ENCODE measurements at places on chromosomes 3 and 15.

- peak; percentile 59 for DNase-seq
Observed at GRCh38 chr3:111917300-111917699, 58.2 kb downstream of the PHLDB2 start.

DNA sequence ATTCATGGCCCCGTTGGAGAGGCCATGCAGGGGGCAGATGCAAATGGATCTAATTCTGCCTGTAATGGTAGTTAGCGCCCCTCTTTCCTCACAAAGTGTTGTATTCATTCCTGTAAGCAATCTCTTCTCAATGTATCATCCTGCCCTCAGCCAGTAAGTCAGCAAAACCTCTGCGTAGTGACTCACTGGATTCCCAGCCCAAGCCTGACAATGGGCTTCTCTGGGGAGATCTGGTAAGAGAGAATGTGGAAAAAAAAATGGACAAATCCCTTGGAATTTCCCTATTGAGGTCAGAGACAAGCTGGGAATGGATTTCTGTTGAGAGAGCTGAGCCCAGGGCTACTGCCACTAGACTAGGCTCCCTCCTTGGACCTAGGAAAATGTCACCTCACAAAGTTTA, 25.4 kb downstream of the ADPGK start:
- peak; percentile 93 for DNase-seq

DNA sequence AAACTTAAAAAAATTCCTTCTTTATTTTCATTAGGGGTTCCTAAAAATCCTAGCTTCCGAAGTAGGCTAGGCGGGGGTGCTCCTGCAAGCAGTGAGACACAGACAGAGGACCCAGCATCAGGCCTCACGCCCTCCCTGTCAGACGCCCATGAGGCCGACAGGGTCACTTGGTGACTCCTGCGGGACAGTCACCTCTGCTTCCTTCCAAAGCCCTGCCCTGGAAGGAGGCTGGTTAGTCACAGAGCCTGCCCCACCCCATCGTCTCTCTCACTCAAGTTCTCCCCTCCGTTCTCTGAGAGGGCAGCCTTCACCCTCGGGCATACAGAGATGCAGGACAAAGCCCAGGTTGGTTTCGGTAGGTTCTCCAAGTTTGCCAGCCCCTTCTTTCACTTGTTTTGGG, 38.6 kb downstream of the EHD4 start:
- no peak for DNase-seq

DNA sequence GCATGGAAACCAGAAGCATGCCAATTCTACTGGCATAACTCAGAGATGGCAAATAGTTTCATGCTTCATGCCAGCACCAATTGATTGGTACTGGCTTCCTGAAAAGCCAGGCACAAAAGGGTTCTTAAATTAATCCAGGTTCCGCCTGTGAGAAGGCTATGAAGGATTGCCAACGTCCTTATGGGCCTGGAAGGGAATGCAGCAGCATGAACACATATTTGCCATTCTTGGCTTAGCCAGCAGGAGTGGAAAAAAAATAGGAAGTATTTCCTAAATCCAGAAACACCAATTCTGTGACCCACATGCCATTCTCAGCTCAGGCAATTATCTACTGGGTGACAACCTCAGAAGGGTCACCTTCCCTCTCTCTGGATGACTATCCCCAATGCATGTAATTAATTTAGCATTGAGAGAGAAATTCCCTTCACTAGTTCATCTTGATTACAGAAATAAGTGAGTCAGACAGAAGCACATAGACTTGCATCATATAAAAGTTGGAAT, 36.0 kb downstream of the ADAMTS9 start:
- peak; percentile 22 for DNase-seq

- DNase-seq: no peak
Observed at GRCh38 chr15:61115241-61115640, 113.9 kb downstream of the RORA start.

- no peak for DNase-seq
Observed at GRCh38 chr15:30919877-30920550, 16.3 kb downstream of the FAN1 start.

- no peak for DNase-seq
Observed at GRCh38 chr15:51736751-51737521, 519 bp downstream of the LYSMD2 start.

DNA sequence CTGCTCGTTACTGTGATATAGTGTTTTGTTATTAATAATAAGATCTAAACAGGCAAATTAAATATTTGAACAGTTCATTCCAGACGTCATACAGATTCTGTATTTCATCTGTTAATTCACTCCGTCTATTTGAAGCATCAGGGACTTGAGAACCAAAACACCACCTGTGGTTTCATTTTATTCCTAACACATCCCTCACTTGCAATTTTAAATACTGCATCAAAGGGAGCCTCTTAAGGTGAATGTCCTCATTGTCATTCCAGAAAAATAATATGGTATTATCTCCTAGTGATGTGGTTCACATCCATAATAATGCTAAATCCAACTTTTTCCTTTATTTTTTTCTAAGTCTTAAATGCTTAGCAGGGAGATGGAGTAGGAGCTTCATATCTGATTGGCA, 1390.9 kb upstream of the CADM2 start:
- DNase-seq: no peak

- DNase-seq: peak; percentile 70
Observed at GRCh38 chr15:49492830-49493229, 69.8 kb downstream of the FGF7 start.

GRCh38 chr3:26229801-26230200, 392.8 kb upstream of the LRRC3B start:
- DNase-seq: no peak

- DNase-seq: peak; percentile 32
Observed at GRCh38 chr15:52200831-52201365, 9.7 kb upstream of the GNB5 start.

DNA sequence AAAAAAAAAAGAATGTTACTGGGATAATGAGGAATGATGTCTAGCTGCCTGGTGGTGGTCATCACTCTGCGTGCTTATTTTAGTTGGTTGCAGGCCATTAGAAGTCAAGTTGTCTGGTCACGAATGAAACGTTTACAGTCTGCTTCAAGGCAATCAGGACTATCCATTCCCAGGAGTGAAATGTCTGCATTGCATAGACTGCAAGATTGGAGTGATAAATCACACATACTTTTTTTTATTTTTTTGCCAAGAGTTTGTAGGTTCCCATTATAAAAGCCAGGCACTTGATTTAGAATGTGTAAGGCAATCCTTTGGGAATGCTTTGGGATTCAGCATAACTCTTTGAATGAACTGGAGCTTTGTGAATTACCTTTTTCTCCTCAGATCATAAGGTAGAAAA, 132.3 kb downstream of the STAC start:
- DNase-seq: no peak

DNA sequence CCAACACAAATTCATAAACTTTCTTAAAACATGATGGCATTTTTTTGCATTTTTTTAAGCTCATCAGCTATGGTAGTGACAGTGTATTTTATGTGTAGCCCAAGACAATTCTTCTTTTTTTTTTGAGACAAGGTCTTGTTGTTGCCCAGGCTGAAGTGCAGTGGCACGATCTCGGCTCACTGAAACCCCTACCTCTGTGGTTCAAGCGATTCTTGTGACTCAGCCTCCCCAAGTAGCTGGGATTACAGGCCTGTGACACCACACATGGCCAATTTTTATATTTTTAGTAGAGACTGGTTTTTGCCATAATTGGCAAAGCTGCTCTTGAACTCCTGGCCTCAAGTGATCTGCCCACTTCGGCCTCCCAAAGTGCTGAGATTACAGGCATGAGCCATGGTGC, 17.3 kb upstream of the USP50 start:
- no peak for DNase-seq

- no peak for DNase-seq
Observed at GRCh38 chr3:18066899-18067582, 324.6 kb upstream of the TBC1D5 start.

DNA sequence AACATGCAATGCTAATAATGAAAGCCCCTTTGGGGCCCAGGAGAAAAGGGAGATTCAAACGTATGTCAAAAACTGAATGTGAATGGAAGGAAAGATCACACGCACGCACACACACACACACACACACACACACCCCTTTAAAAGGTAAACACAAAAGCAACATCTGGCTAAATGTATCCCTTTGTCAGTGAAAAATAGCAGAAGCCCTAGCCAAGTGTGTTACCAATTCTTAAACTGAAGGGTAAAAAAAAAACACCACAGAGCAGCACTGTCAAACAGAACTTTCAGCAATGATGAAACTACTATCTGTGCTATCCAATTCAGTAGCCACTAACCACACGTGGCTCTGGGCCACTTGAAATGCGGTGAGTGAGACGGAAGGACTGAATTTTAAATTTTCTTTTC, 4.9 kb downstream of the RFTN1 start:
- no peak for DNase-seq

- DNase-seq: no peak
Observed at GRCh38 chr3:122770521-122771202, 23.0 kb downstream of the HSPBAP1 start.

DNA sequence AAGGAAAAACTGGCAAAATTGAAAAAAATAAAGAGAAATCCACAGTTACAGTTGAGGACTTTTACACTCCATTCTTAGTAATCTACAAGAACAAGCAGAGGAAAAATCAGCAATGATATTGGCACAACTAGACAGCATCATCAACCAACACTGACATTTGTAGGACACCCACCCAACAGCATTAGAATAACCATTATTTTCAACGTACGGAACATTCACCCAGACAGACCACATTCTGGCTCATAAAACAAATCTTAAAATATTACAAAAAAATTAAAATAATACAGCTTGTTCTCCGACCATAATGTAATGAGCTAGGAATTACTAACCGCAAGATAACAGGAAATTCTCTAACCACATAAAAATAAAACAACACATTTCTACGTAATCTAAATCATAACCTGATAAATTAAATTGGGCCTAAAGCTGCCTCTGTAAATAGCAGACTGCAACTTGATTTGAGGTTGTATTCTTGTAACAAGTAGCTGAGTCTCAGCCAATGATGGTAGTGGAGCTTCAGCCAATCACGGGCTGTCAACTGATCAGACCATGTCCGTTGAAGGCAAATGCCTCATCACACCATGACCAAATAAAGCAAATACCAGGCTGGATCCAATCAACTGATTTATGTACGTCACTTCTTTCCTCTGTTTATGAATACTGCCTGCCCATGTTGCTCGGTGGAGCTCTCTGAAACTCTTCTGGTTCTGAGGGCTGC, 9.2 kb downstream of the PLSCR4 start:
- DNase-seq: peak; percentile 64

GRCh38 chr3:42490243-42490642, 12.2 kb upstream of the VIPR1 start:
- peak; percentile 71 for DNase-seq

- DNase-seq: no peak
Observed at GRCh38 chr3:119781330-119782198, at the start of gene NR1I2. Gene NR1I2, plus strand, starts transcription at chr3:119782101.

DNA sequence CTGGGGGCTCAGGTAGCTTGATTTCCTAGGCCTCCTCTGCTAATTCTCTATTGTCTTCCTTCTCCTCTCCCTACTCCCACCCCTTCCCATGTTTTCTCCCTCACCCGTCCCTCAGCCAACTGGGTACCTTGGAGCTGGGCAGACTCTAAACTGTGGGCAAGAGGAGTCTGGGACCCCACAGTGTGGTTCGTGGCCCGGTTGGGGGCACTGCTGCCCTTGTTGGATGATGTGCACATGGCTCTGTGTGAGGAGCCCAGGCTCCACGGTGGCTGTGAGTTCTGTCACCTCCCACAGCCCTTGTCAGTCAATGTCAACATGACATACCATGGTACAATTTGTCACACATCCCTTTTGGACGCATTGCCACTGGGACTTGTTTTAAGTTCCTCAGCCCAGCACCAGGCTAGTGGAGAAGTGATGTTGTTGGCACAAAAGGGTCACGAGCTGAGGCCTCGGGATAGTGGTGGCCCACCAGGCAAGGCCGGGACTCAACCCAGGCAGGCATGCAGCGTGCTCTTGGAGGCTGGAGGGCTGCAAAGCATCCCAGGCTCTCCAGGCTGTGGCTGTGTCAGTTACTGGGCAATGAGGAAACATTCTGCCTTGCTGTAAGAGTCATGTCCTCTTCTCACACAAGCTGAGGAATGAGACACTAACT, 142.3 kb downstream of the TLE3 start:
- no peak for DNase-seq

- peak; percentile 98 for DNase-seq
Observed at GRCh38 chr3:11288786-11289637, 16.8 kb downstream of the ATG7 start.

DNA sequence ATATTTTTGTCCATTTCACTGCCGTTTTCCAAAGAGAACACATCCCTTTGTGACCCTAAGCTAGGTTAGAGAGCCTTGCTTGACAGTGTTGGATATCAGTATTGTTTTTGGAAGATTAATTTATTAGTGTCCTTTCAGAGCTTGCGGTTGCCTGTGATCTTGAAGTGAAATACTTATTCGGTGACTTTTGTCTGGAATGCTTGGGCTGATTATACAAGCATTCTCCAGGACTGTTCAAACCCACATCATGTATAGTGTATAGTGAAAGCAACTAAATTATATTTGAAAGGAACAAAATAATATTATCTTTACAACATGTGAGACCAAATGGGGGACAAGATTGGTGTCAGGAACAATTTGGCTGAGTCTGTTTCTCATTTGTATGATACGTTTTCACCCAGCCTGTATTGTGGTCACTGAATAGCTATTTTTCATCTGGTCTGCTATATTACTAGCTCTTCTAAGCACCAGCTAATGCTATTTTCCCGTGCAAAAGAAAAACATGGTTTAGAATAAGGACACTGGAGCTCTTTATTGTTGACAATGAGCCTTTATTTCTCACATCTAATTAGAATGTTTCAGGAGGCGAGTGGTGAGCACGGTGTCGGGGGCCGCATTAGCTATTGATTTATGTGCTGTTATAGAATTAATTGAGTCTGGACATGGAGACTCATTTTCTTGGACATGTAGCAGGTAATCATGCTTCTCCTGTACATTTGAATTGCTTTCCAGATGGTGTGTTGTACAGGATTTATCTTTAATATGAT, 158.1 kb downstream of the APBA2 start:
- DNase-seq: peak; percentile 43
